ENCODE measurements at places on chromosomes 7 and 10. TPM values are rescaled to one million over a fixed set of nuclear protein-coding genes. Genes with fewer than 3 reads are reported as not detected.

GRCh38 chr7:8435590-8436545 is 2.5 kb downstream of the NXPH1 start:
- DNase-seq = no peak

Gene ATOH7
- not detected for total RNA-seq

DNA sequence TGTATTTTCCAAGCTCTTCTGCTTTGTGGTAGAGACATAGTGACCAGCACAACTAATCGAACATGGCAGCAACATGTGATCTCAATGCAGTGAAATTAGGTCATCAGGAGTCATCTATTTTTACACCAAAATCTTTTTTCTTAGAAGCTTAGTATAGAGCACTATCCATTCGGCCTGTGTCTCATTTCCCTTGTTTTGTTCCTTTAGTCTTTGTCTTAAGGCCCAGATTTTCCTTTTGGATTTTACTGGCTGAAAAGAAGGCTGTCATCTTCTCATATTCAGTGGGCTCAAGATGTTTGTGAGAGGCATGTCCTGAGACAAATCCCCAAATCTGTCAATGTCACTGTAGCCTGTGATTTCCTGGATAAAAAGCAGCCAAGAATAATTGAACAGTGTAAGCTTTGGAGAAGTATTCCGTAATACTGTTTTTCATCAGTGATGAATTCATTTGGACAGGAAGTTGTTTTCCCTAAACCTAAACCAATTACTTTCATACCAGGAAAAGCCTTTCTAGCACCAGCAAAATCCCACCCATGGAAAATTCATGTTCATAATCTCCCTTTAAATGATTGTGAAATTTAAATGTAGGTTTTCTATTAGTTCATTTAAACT is 55.2 kb downstream of the MAGI2 start:
- DNase-seq = no peak

GRCh38 chr10:98212196-98212595 is 55.8 kb downstream of the LOXL4 start:
- no peak for DNase-seq

Gene SLC37A3
- 65.5 TPM for total RNA-seq

GRCh38 chr7:139875821-139876241 is 46.8 kb downstream of the TBXAS1 start:
- DNase-seq = no peak

Gene INMT
- 6.4 TPM for total RNA-seq

DNA sequence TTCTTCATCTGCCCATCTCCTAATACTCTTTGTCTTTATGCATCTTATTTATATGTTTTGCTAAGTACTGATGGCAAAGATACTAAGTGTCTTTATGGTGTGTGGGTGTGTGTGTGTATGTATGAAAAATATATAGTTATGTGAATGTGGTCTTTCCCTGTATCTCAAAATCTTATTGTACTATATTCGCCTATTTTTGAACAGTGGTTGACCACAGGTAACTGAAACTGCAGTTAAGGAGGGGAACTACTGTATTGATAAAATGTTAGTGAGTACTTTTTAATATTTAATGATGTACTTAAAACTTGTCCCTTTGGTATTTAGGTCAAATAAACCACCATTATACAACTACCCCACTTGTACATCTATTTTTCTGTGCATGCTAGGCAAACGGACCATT is 85.9 kb downstream of the ADD3 start:
- no peak for DNase-seq

GRCh38 chr10:74755273-74755672 is 71.1 kb upstream of the KAT6B start:
- DNase-seq = no peak

Gene SAMD9
- 31.2 TPM for total RNA-seq

Gene CALHM1
- total RNA-seq = not detected

GRCh38 chr7:139823959-139824521 is 5.0 kb upstream of the TBXAS1 start:
- no peak for DNase-seq

DNA sequence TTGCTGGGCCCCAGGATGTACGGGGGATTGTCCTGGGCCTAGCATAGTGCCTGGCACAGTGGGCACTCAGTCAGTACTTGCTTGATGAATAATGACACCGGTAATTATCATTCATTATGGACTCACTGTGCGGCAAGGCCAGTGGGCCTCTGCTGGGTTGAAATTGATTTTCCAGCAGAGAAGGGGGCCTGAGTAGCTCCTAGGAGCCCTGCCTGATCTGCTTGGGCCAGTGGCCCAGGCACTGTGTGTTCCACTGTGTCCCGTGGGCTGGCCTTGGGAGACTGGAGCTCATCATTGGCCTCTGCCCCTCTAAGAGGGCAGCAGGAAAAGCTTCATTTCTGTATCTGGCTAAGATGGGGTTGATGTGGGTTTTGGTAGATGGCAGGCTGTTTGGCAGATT is 1.4 kb downstream of the CHST3 start:
- DNase-seq = no peak

Gene OGDHL
- total RNA-seq = 1.1 TPM

DNA sequence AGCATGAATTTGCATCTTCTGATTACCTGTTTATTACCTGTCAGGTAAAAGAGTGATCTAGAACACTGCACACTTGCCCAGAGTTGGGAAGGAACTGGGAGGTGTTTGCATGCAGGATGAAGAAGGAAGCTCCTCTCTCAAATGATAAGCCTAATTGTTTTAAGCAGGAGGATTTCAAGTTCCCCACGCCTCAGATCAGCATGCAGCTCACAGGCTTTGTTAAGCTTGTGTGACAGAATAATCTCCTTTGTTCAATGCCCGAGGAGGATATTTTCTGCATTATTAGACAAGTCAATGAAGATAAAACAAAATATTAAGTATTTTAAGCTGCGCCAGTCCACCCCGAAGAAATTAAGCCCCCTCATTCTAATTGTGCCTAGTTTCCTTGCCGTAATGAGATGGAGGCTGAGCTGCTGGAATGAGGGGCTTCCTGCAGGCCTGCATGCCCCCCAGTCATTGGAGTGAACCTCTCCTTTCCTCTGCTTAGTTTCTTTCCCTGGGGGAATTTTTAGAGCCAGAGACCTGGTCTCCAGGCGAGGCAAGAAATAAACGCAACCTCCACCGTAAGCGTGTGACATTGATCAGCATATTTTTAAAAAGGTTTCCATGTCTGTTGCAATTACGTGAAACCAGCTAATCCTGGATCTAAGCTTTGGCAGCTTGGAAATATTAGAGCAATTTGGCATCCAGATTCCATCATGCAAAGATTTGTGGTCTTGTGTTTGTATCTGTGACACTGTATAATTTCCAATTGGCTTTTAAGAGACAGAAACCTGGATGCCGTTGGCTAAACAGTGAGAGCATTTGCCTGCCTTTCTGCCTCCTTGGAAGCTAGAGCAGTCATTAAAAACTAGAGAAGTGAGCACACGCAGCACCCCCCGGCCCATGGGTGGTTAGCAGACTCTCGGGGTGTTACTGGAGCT is 376.0 kb downstream of the GALNT17 start:
- DNase-seq = no peak

Gene ANKRD26
- total RNA-seq = 4.7 TPM

Gene TMEM273
- 2.7 TPM for total RNA-seq

Gene SLC13A1
- not detected for total RNA-seq

DNA sequence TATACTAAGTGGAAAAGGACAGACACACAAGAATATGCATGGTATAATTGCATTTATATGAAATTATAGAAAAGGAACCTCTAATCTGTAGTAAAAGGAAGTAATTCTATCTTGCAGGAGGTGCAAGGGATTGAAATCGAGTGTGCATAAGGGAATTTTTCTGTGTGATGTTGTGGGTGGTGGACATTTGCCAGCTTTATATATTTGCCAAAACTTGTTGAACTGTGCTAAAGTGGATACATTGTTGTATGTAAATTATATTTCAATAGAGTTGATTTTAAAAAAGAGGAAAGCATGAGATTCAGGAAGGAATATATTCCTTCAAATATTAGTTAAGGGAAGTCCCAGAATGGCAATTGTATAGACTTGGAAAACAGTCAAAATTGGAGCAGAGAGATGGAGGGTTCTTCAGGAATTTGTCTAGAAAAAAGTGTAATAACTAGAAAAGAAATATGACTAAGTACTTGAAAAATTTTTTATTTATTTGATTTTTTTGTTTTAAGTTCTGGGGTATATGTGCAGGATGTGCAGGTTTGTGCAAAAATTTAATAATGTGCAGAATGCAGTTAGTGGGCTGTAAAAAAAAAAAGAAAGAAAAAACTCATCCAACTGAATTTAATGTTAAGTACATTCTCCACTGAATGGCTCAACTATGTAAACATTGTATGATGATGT is 96.1 kb downstream of the ARL4A start:
- no peak for DNase-seq

Gene GHRHR
- not detected for total RNA-seq

- no peak for DNase-seq
Measured at GRCh38 chr10:29512425-29512974, 122.3 kb downstream of the SVIL start.

DNA sequence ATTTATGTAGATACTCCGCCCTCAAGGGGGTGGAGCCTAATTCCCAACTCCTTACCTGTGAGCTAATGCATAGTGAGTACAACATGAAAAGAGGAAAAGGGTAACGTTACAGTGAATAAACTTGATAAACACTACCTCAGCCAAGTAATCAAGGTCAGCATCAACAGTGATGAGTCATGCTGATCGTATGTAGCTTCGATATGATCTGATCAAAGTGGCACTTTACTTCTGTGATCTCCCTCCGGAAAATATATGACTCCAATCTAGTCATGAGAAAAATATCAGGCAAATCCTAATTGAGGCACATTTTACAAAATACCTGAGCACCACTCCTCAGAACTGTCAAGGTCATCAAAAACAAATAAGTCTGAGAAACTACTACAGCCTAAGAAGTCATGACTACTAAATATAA is 70.4 kb downstream of the VTI1A start:
- DNase-seq = no peak
